ENCODE measurements at places on chromosomes 7 and 10.

GRCh38 chr7:111827863-111828504, 265.7 kb upstream of the IMMP2L start:
- no peak for DNase-seq

DNA sequence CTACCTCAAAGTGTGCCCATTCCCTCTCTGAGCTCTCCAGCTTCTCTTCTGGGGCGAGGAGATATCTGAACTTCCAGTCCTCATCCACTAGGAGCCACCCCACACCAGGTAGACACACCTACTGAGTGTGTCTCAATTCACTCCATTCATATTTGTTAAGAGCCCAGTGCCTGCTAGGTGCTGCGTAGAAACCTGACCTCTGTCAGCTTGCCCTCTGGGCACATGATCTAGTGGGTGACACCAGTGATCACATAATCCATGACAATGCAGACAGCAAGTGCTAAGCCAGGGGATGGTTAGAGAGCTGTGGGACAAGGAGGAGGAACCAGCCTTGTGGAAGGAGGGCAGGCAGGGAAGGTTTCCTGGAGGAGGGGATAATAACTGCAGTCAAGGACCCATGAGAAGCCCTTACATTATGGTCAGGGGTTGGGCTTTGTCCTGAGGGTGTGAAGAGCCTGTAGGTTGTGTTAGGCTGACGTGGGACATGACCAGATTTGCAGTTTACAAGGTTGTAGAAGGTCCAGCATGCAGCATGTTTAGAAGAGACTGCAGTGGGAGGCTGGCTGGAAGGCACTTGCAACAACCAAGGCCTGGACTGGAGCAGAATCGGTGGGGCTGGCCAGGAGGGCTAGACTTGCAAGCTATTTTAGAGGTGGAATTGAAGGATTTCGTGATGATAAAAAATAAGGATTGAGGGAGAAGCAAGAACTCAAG, 81.8 kb downstream of the COL13A1 start:
- no peak for DNase-seq

- DNase-seq = no peak
Measured at GRCh38 chr7:159093351-159093971, 51.2 kb downstream of the VIPR2 start.

- DNase-seq = peak; percentile 17
Measured at GRCh38 chr7:91940171-91940570, 491 bp upstream of the AKAP9 start.

DNA sequence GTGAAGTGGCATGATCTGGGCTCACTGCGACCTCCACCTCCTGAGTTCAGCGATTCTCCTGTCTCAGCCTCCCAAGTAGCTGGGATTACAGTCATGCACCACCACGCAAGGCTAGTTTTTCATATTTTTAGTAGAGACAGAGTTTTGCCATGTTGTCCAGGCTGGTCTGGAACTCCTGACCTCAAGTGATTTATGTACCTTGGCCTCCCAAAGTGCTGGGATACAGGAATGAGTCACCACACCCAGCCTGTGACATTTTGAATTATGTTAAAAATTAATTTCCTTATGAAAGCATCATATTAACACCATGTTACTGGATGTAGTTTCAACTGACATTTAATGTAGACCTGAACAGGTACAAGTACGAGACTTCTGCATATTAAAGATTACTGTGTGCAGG, 24.3 kb downstream of the ABCB4 start:
- DNase-seq = no peak

DNA sequence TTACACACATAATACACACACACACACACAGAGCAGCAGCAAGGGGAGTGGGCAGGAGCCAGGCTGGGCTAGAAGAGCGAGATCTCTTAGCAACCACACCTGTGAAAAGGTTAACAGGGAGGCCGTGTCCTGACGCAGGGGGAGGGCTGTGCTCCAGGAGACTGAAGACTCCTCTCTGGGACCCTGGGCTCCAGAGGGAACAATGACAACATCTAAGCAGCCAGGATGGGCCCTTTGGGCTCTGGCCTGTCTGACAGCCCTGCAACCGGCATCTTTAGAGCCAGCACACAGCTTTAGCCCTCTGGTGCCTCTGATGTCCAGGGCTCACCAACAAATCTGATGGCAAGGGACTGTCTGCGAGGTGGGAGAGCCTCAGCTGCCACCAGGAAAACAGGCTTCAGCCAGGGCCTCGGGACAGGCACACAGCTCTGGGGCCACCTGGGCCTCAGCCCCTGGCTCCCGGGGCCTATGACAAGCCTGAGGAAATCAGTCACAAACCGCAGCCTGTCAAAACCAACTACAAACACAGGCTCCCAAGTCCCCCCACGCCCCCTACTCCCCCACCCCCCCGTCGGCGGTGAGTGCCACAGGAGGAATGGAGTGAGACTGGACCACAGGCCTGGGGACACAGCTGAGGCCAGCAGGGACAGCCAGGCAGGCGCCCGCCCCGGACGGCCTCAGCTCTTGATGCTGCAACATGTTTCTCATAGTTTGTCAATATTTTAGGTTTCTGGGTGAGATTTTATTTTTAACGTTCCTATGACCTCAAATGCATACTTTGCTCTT, 102.8 kb downstream of the TNS3 start:
- no peak for DNase-seq

GRCh38 chr10:70607936-70608335, 5.4 kb upstream of the PRF1 start:
- DNase-seq = no peak

DNA sequence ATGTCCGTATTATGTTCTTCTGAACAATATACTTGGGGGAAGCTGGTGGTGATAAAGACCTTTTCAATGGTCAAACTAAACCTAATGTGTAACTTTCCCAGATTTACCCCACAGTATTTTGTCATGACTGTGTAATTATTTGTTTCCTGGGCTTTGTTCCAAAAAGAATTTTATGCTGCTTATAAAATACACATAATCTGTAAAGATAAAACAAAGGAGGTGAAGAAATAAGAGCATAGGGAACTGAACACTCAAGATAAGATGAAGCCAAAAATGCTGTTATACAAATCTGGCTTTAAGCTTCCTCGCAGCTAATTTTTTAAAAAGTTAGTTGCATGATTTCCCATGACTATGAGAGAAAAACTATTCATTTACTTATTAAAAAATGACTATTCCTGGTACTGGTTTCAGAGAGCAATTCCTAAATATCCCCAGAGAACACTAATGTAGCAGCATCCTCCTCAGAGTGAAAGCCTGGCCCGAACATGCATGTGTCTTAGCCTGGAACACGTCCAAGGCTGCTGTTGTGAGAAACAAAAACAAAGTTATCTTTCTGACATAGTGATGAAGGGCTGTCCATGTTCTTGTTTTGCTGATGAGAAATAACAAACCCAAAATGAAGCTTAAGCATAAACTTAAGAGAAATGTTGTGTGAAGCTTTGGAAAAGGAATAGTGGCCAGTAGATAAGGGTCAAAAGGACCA, 33.9 kb downstream of the MALSU1 start:
- no peak for DNase-seq

GRCh38 chr10:11243425-11244222, 226.0 kb downstream of the CELF2 start:
- no peak for DNase-seq

- DNase-seq = no peak
Measured at GRCh38 chr10:124837687-124838086, 36.1 kb downstream of the ABRAXAS2 start.

- DNase-seq = no peak
Measured at GRCh38 chr10:70432101-70432500, 9.4 kb downstream of the NODAL start.

DNA sequence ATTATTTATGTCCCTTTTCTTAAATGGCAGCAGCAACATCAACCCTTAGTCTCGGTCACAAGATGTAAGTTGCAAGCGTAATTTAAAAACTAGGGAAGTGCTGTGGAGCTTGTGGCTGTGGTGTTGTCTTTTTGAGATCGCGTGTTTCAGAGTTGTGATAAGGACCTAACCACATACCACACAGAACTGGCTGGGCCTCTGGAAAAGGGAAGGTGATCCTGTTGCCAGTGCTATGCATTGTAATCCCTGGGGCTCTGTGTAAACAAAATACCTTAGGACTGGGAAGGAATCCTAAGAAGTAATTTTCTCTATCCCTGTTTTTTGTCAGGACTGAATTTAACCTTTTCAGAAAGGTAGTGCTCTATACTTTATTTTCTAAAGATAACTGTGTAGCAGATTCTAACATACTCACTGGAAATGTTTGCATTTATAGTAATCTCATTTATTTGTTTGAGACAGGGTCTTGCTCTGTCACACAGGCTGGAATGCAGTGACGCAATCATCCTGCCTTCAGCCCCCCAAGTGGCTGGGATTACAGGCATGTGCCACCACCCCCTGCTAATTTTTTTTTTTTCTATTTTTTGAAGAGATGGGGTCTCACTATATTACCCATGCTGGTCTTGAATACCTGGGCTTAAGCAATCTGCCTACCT, 60.4 kb downstream of the INPP5F start:
- DNase-seq = no peak

GRCh38 chr10:91879515-91880170, 29.6 kb downstream of the FGFBP3 start:
- DNase-seq = no peak

DNA sequence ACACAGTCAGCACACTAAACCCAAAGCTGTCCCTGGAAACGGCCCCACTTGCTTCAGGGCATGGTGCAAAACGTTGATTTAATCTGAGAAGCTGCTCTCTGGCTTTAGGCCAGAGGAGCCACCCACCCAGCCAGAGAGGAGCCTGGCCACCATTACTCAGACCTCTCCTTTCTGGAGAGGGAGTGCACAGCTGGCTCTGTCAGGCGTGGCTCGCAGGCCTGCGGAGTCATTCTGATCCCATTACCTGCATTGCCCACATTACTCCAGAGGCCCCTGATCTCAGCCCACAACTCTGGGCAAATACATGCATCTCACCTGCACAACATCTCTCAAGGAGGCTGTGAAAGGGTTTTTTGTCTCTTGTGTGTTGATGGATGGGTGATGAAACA, 370.0 kb upstream of the IGFBP3 start:
- DNase-seq = no peak

GRCh38 chr10:112221545-112221944, 38.0 kb upstream of the GPAM start:
- DNase-seq = no peak

GRCh38 chr10:45407542-45407941, 33.5 kb downstream of the ALOX5 start:
- DNase-seq = no peak

GRCh38 chr7:29122081-29122480, 24.3 kb downstream of the CPVL start:
- DNase-seq = no peak

GRCh38 chr10:109966961-109967738, 40.6 kb upstream of the ADD3 start:
- DNase-seq = no peak

- no peak for DNase-seq
Measured at GRCh38 chr10:79073784-79074432, 5.1 kb downstream of the ZMIZ1 start.

DNA sequence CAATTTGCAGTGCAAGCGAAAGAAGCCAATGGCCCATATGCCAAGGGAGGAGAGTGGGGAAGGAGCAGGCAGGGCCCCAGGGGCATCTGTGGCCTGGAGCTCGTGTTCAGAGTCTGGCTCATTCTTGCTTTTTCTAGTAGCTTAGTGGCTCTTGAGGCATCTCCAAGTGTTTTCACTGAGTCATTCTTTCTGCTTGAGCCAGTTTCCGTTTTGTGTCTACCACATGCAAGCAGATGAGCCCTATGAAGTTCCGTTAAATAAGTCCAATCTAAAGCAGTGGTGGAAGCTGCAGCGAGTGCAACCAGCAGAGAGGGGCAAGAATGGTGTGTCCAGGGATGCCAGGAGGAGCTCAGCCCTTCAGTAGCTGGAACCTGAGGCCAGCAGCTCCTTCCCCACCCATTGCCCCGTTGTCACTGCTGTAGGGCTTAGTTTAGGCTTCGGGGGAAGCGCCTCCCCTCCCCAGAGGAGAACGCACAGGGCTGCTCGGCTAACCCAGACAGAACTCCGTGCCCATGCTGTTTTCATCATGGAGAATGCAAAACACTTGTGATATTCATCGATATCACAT, 57.4 kb upstream of the EBF3 start:
- DNase-seq = no peak

DNA sequence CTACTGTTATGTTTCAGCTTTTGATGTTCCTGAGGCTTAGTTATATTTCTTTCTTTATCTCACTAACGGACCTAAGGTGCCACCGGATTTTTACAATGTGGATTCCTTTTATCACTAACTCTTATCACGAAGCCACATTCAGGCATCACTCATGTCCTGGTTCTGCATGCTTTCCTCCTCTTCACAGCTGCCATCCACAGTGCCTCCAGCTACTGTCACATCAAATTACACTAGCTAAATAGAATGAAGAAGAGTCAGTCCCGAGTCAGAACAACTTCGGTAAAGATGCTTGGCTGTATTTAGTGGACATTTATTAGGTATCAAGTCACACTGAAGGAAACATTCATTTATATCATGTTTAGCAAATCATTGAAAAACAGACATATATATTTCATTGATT, 153.2 kb downstream of the NEBL start:
- no peak for DNase-seq

GRCh38 chr10:77159538-77160110, 478.0 kb downstream of the KCNMA1 start:
- DNase-seq = no peak

DNA sequence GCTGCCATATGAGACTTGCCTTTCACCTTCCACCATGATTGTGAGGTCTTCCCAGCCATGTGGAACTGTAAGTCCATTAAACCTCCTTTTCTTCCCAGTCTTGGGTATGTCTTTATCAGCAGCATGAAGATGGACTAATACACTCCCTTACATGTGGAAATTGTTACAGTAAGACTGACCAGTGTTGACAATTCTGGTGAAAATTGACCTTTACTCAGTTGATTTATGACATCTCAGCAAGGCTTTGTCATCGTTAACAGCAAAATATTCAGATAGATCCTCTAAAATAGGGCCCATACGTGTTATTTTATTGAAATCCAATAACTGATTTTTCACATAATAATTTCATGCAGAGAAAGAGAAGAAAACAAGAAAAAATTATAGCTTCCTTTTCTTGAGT, 377.9 kb upstream of the SEMA3C start:
- no peak for DNase-seq

DNA sequence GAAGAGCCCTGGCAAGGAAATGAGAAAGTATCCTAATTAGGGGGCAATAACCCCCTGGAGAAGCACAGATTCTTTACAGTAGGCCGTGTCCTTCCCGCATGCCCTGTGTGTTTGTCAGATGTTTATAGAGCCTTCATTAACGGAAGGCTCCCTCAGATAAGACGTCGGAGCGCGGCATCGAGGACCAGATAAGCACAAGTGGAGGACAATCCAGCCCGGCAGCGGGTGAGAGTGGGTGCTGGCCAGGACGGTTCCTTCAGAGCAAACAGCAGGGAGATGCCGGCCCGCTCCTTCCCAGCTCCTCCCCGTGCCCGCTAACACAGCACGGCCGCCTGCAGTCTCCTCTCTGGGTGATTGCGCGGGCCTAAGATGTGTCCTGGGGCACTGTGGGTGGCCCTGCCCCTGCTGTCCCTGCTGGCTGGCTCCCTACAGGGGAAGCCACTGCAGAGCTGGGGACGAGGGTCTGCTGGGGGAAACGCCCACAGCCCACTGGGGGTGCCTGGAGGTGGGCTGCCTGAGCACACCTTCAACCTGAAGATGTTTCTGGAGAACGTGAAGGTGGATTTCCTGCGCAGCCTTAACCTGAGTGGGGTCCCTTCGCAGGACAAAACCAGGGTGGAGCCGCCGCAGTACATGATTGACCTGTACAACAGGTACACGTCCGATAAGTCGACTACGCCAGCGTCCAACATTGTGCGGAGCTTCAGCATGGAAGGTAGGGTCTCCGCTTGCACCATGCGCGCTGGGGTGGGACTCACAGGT, at the start of gene GDF2:
Gene GDF2, plus strand, starts transcription at position 155 of the 762 bp plus-strand sequence. Its CDS starts 215 bp downstream, at position 370.
- DNase-seq = no peak

All from activated T-cell treated with anti-CD3 and anti-CD28 coated beads for 24 hours (primary cell).